ENCODE measurements at places on chromosomes 1 and 21.

GRCh38 chr1:111565079-111565478 is 54.5 kb upstream of the RAP1A start:
- DNase-seq: no peak

GRCh38 chr1:77672374-77672773 is 10.1 kb downstream of the ZZZ3 start:
- DNase-seq: no peak

GRCh38 chr1:38292969-38293368 is 246.4 kb upstream of the POU3F1 start:
- no peak for DNase-seq

DNA sequence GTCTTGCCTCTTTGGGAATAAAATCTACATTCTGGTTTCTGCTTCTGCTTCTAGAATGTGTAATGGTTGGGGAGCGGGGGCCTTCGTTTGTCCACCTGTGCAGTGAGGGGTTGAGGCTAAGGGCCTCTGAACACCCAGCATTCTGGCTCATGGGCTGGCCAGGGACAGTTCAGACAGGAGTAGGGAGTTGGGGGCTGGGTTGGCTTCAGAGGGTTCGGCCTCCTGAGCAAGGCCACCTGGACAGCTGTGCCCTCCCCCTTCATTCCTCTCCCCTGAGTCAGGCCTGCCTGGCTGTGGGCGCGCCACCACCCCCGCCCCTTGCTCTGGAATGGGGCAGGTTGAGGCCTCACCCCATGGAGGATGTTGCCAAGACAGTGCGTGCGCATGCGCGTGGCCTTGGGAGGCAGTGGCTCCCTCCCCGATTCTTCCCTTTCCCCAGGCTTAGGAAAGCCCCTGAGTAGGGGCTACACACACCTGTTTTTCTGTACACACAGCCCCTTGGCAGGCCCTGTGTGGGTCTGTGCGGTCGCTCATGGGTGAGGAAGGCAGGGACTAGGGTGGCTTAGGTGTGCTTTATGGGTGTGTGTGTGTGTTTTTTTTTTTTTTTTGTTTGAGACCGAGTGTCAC is 57.0 kb downstream of the YARS1 start:
- DNase-seq: no peak

- no peak for DNase-seq
Observed at GRCh38 chr21:35316933-35317332, 267.8 kb upstream of the RUNX1 start.

- no peak for DNase-seq
Observed at GRCh38 chr1:43786960-43787359, 79.6 kb downstream of the ST3GAL3 start.

All from COR-L47 (cell line).